Activated CD8-positive, alpha-beta memory T cell treated with anti-CD3 and anti-CD28 coated beads for 48 hours (primary cell): ENCODE measurements at places on chromosomes 13 and 19.

GRCh38 chr19:35901854-35902661 lies at the start of gene HCST:
Gene HCST (plus strand): TSS chr19:35902529. CDS start chr19:35902594, 65 bp downstream.
- no peak for DNase-seq

- DNase-seq = no peak
These were observed 35.3 kb upstream of the MYCBP2 start for GRCh38 chr13:77362166-77362565.

DNA sequence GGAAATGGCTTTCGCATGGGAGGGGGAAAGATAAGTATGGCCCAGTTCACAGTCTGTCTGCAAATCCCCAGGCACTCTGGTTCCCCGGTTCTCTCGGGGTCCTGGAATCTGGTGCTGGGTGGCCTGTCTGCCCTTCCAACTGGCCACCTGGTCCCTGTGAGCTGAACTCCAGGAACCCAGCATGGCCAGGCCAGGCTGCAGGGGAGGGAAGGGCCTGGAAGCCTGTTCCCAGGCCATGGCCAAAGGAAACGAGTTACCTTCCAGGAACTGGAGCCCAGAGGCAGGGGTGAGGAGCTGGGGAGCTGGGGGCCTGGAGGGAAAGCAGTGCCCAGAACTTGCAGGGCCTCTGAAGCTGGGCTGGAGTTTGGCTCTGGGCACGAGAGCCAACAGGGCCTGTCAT lies 19.1 kb upstream of the PNMA8C start:
- DNase-seq = no peak

- DNase-seq = no peak
These were observed 2.0 kb downstream of the AMER2 start for GRCh38 chr13:25169951-25170553.

DNA sequence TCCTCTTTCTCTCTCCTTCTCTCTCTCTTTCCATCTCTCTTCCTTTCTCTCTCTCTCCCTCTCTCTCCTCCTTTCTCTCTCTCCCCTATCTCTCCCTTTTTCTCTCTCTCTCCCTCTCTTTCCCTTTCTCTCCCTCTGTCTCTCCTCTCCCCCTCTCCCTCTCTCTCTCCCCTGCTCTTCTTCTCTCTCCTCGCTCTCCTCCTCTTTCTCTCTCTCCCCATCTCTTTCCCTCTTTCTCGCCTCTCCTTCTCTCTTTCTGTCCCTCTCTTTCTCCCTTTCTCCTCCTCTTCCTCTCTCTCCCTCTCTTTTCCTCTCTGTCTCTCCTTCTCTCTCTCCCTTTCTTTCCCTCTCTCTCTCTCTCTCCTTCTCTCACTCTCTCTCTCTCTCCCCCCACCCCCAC lies 196.6 kb downstream of the UQCRFS1 start:
- no peak for DNase-seq
